ENCODE measurements at places on chromosomes 2 and 18.

DNA sequence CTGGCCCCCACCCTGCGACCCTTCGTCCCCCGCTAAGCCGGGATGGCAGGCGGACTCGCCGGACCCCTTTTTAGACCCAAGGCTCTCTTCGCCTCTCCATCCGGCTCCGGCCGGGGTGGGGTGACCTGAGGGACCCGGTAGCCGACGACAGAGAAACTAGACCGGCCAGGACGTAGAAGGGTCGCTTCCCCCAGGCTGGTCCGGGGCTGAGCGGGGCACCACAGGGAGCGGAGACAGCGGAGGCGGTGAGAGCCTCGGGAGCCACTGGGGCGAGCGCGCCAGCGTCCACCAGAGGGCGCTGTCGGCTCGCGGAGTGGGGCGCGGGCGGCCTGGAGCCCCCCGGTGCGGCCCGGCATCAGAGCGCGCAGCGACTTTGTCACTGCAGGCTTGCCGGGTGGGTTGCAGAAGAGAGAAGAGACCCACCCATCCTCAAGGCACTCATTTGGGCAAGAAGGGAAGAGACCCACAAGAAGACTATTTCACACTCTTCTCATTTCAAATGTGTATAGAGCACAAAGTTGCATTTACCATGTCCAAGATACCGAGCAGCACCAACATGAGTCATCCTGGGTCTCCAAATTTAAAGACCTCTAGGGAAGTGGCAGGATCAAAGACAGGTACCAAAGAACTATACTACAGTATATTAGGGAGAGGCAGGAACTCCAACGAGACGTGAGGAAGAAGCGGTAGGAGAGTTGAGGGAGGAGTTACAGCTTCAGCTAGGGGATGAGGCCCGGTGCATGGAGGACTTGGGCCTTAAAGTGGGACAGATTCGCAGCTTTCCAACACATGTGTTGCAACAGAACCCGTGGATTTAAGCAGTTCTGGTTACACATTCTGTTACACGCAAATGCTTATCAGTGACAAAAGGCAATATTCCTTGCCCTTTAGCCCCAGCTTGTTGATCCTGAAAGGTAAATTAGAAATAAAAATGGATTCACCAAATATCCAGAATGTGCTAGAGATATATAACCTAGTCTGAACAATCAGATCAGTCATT lies 7.6 kb upstream of the PRKCE start:
- DNase-seq: peak; percentile 79

- DNase-seq: no peak
Measured at GRCh38 chr2:240786871-240787311, 33.1 kb downstream of the KIF1A start.

GRCh38 chr2:77800410-77800809 lies 278.2 kb upstream of the LRRTM4 start:
- DNase-seq: no peak

- no peak for DNase-seq
Measured at GRCh38 chr2:204150721-204151120, 214.2 kb downstream of the ICOS start.

GRCh38 chr2:188437537-188437936 lies 145.9 kb downstream of the GULP1 start:
- DNase-seq: no peak

DNA sequence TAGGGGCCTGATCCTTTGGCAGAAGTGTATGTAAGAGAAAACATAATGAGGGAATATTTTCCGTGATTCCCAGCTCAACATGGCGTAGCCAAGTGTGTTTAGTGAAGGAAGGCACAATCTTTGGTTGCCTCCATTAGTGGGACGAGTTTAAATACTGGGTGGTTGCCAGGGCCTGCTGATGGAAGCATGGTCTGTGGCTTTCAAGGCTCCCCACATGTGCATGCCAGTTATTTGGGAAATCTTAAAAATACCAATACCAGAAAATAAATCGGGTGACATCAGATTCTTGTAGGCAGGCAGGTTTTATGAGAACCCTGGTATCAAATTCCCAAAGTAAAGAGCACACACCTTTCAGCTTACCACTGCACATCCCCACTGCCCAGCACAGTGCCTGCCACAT lies 7.1 kb downstream of the MYL12A start:
- DNase-seq: no peak

DNA sequence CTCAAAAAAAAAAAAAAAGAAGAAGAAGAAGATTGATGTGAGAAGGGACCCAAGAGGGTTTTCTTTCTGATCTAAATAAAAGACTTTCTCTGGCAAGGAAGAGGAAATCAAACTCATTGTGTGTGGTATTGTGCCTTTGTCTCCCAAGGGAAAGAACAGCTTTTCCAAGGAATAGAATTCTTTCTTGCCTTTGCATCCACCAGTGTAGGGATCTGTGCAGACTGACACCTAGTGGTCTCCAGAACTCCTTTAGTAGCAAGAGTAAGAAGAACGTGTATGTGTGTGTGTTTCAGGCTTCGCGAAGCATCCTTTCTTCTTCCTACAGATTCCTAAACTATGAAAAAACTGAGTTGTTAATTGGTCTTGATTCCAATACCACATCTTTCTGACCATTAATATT lies 33.5 kb upstream of the CRIM1 start:
- no peak for DNase-seq

GRCh38 chr2:206154197-206154596 lies 5.0 kb downstream of the NDUFS1 start:
- DNase-seq: no peak

DNA sequence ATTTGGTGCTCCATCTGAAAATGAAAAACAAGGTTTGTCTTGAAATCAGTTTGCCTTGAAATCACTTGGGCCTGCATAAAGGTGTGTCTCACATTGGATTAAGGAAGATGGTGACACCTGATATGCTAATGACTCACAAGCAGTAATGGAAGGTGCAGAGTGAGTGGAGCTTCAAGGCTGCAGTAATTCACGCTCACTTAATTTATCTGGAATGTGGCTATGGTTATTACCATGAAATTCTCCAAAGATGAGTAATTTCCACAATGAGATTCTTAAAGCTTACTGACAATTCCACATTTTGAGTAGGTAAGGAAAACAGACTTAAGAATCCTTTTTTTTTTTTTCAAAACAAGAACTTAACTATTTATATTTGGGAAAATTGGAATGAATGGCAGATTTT lies 156.8 kb downstream of the PAX3 start:
- DNase-seq: no peak

DNA sequence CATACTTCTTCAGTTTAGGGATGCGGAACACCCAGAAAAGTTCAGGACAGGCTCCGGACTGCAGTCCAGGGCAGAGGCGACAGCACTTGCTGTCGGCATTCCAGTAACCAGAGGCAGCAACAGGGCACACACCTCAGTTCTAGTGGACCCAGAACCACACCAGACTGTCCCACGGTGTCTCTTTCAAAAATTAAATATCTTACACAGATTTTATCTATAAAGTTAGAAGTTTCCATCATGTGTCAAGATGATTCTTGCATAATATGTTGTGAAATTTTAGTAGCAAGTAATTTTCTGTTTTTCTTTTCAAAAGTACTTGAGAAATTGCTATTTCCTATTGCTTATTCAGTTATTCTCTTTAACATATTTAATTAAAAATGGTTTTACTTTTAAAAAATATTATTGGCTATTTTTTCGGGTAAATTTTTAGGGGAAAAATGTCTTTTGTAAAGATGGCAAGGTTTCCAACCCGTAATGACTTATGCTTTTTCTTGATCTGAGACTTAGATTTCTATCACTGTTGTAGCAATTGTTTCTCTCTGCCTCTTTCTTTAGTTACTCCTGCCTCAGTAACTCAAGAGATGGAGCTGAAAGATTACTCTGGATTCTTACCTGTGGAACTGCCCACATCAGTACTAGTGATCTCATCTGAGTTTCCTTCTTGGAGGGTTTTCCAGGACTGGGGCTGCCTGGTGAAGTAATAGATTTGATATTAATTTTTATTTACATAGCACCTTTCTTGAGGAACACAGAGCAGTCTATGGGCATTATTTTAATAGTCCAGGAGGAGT lies 182.7 kb downstream of the LTBP1 start:
- DNase-seq: no peak

DNA sequence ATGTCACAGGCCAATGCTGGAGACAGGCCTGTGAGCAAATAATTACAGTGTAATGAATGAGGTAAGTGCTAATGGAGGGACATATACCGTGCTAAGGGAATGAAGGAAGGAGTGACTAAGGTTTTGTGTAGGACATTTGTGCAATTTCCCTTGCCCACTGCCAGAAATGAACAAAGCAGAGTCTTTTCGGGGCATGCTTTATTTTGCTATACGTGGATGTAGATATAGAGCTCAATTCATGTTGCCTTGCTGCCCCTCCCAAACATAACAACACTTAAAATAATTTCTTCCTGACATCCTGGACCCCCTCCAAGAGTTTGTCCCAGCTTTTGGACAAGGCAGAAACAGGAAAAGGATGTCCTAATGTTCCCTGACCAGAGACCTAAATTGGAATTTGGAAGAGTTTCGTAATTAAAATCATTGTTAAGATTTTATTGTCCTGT lies 23.7 kb upstream of the CD28 start:
- no peak for DNase-seq

- no peak for DNase-seq
Measured at GRCh38 chr2:200354833-200355751, 48.6 kb downstream of the SPATS2L start.

DNA sequence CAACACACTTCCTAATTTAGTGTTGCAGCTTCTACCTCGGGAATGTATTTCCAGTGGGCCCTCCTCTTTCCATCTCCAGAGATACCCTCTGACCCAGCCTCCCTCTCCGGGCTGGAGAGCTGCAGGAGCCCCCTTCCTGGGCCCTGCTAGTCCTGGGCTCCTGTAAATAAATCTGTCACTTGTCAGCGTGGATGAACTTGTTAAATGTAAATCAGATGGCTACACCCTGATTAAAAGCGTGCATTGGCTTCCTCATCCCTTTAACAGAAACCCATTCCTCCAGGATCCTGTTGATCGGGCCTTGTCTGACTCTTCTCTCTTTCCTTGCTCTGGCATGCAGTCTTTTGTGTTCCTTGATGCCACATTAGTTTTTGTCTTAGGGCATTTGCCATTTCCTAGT lies 2.4 kb downstream of the ZNF236 start:
- DNase-seq: no peak

- DNase-seq: no peak
Measured at GRCh38 chr2:80815259-80815658, 510.7 kb upstream of the LRRTM1 start.

DNA sequence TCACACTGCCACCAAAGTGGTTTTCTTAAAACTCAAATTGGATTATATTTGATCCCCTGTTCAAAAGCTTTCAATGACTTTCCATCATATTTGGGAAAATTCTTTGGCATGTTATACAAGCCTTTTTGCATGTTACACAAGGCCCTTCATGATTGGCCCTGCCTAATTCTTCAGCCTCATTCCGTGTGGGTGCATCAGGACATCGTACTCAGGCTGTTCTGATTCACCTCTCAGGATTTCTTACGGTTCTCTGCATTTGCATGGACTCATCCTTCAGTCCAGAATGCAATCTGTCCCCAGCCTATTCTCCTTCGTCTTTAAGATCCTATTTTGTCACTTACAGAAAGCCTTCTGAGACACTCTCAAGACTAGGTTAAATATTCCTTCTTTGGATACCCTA lies 107.8 kb downstream of the LYPD1 start:
- DNase-seq: no peak

GRCh38 chr2:18848646-18849045 lies 259.3 kb upstream of the NT5C1B start:
- no peak for DNase-seq

- DNase-seq: no peak
Measured at GRCh38 chr2:73961823-73962615, 22.7 kb upstream of the TET3 start.

DNA sequence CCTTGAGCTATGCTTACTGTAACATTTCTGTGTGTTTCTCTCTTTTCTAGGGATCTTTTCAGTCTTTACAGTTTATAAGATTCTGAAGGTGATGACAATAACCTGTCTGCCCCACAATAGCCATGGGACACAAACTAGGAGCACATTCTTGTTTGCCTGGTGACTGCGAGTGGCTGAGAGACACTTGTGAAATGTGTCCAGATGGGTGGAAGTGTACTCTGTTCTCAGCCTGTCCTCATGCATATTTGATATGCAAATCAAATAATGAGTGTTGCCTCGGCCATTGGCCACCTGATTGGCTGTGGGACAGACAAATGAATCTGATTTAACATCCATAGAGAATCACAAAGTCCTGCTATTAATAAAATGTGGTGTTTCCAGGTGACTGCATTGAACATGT lies 246.2 kb downstream of the HNMT start:
- DNase-seq: no peak

DNA sequence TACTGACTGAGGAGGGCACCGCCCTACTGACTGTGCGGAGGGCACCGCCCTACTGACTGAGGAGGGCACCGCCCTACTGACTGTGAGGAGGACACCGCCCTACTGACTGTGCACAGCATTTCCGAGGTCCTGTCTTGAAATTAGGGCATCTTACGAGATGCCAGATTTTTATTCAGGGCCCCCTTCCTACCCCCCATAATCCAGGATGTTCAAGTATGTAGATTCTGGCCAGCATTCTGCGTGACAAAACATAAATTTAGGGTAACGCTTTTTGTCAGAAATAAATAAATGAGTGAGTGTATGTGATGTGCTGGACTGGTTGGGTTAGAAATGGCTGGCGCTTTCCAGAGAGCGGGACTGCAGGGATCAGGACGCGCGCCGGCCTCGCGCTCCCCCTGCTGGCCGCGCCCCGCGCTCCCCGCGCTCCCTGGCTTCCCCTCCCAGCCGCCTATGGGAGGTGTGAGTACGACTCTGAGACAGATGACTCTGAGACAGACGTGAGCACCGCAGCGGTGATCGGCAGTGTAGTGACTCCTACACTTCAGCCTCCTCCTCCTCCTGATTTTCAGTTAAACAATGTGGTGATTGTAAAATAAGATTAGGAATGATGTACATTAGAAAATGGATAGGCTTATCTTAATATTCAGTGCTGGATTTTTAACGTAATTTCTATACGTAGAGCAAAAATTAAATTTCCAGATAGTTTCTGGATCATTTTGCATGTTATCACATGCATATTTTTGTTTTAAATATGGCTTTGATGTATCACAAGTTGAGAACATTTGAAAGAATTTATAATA lies 149.2 kb upstream of the NFATC1 start:
- peak; percentile 89 for DNase-seq

- peak; percentile 10 for DNase-seq
Measured at GRCh38 chr2:200449149-200449548, 60.7 kb downstream of the KCTD18 start.

DNA sequence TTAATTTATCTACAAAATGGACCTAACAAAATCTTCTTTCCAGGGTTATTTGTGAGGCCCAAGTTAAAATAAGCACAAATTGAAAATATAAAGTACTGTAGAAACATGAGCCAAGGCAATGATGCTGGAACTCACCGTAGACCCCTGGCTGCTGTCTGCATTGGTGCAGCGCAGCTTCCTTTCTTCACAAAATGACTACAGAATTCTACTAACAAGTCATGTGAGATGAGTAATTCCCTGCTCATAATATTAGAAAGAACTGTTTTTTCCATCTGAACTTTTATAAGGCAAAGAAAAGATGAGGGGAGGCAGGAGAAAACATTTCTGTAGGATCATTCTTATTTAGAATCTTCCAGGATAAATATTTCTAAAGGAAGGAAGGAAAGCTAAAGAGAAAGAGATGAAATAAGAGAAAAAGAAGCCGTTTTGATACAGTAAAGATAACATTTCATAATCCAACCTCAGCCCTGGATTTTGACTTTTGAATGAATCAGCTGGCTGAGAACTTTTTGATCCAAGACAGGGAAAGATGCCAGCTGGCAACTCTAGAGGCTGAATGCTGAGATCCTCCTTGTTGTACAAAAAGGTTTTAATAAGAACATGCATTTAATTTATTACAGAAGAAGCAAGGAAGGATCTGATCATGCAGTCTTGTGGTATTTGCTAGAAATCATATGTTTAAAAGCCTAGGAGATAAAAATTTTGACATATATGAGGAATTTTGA lies 183.9 kb upstream of the KLHL14 start:
- DNase-seq: no peak

Measured in activated CD4-positive, alpha-beta T cell treated with anti-CD3 and anti-CD28 coated beads, Interleukin-2, Interleukin-6, amounts not matched to agents 100 ng/mL and 50 ng/mL, durations not matched to agents 16 hours and 8 hours (primary cell).